ENCODE measurements at places on chromosomes 3 and 15.

DNA sequence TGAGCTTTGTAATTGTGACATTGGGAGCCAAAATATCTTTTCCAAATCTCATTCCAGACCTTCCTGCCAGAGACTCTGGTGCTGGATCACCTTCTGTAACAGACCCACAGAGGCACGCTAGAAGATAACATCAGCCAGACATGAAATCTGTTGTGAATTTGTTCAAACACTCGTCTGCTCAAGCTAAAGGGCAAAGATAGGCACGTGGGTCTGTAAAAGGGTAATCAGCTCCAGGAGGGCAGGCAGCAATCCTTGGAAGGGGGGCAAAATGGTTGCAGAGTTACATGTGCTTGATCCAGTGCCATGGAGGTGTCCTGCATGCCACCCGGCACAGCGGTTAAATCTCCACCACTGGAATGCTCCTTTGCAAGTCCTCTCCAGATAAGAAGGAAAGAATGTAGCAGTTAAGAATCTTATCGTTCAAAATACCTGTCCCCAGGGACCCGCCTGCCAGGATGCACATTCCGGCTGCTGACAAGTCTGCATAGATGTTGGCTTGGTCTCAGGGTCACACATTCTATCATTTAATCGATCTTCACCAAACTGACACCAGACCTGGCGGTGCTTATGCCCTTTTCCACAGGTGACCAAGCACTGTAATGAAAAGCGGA lies 74.8 kb downstream of the ADAMTS9 start:
- no peak for DNase-seq

GRCh38 chr15:58454950-58455401 lies 23.2 kb downstream of the LIPC start:
- no peak for DNase-seq

- DNase-seq, result no peak
Measured at GRCh38 chr3:107929088-107929487, 161.7 kb downstream of the CD47 start.

- DNase-seq, result no peak
Measured at GRCh38 chr3:55893045-55893664, 406.0 kb upstream of the WNT5A start.

DNA sequence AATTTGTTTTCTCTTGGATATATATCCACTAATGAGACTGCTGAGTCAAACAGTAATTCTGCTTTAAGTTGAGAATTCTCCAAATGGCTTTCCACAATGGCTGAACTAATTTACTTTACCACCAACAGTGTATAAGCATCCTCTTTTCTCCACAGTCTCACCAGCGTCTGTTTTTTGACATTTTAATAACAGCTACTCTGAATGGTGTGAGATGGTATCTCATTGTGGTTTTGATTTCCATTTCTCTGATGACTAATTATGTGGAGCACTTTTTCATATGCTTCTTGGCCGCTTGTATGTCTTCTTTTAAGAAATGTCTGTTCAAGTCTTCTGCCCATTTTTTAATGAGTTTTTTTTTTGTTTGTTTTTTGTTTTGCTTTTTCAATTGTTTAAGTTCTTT lies 206.2 kb downstream of the CTNNB1 start:
- no peak for DNase-seq

All from globus pallidus (tissue), 1 donor.